Right kidney (tissue), 9 donors: ENCODE measurements at places on chromosomes 2 and 18.

GRCh38 chr18:10099539-10100140, 185.8 kb downstream of the VAPA start:
- DNase-seq, result no peak

DNA sequence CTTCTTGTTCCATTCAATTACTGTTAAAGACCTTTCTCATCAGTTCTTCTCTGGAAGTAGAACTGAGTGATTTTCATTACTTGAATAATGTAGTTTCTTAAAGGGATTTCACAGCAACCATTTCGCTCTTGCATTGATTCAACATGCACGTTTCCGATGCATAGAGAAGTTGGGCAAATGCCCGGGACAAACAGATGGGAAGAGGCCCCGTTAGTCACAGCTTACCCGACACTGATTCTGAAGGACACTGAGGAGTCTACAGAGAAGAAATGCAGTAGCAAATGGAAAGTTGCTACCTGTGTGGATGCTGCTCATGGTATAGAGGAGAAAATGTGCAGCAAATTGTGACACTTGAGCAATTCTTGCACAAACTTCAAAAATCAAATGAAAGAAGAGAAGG, 32.3 kb upstream of the GCG start:
- no peak for DNase-seq

DNA sequence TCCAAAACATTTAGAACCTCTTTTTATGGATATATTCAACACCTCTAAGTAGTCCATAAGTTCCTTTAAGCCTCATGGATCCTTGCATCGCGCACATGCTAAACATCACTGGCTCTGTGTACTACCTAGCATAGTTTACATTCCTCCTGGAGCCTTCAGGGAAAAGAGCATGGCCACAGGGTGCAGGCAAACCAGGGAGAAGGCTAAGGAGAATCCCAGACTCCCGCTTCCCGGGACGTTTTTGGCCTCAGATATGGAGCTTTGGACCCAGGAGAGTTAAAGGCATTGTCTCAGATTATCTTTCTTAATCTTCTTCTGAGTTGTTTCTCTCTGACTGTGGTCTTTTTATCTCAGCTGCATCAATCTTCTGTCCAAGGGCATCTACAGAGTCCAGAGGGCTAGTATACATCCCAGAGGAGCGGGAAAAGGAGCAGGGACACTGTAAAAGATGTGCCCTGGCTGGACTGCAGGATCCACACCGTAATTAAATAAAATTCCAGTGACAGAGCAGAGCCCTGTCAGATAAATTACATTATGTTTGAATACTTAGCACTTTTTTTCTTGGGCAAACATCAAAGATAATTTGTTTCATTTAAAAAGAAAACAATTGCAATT, 36.9 kb downstream of the RIT2 start:
- no peak for DNase-seq

DNA sequence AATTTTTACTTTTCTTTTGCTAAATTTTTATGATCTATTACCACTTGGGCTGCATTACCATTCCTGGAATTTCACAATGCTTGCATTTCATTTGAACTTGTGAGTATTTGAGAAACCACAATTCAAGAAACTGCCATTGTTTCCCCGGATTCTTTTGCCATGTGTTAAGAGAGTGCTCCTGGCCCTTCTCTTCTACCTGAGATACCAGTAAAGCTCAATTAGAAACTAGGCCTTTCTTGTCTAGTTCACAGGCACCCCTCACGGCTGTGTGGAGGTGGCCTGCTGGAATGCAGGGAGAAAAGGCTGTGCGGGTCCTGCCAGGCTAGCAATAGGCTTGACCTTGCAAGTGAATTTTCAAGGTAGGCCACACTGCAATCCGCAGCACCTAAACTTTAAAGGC, 40.8 kb downstream of the ZEB2 start:
- DNase-seq, result no peak

- no peak for DNase-seq
These were observed 18.7 kb downstream of the MAPRE3 start for GRCh38 chr2:26989156-26989555.

GRCh38 chr2:132617989-132618388, 52.0 kb downstream of the LYPD1 start:
- no peak for DNase-seq

- DNase-seq, result no peak
These were observed 322.8 kb downstream of the LNPK start for GRCh38 chr2:175679231-175679630.
